ENCODE measurements at places on chromosomes 5 and 9.

DNA sequence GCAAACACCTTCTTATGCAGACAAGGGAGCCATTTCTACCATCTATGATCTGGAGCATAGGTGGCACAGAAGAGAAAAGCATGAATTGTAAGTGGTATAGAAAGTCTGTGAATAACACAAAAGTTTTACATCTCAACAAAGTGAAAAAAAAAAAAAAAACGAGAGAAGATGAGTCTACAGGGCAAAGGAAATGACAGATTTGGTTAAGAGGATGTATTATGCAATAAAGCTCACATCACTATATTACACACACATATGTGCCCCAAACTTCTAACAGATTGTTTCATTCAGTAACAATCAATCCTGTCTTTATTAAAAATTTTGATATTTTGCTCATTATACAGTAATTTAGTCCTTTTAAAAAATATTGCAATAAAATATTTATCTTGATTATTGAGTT is 49.8 kb downstream of the CERT1 start:
- no peak for DNase-seq

GRCh38 chr9:114413861-114414301 is 26.1 kb upstream of the AKNA start:
- DNase-seq, result no peak

DNA sequence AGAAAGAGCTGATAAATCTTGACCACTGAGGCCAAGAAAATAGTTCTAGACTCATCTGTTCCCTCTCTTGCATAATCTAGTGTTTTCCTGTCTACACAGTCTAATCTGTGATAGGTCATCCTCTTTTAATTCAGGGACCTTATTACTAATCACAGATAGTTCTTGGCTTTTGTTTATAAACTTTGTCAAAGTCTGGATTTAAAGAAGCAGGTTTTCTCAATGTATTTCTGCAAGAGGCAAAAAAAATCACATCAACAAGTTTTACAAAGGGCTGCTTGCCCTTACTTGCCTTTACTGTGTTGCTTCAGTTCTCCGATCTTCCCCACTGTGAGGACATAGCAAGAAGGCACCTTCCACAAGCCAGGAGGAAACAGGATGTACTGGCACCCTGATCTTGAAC is 43.9 kb upstream of the MTAP start:
- no peak for DNase-seq

GRCh38 chr5:2582507-2582906 is 169.0 kb downstream of the IRX2 start:
- DNase-seq, result no peak

GRCh38 chr5:133247881-133248624 is 196.2 kb downstream of the HSPA4 start:
- peak; percentile 75 for DNase-seq

DNA sequence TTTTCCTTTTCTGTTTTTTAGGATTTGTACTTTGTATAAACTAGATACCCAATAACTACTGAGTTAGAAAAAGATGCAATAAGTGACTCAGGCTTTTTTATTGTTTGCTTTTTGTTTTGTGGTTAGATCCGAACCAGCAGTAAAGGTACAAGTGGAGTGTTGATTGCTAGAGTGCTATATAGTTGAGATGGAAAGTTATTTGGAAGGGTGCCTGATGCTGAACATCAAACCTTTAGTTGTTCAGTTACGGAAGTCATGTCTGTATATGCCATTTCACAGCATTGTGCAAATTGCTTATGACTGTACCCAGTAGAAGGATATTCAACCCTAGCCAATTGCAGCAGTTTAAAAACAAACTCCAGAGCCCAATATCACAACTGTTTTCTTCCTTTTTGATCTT is 285.1 kb downstream of the MAT2B start:
- DNase-seq, result no peak
